ENCODE measurements at places on chromosomes 4 and X. TPM values are rescaled to one million over a fixed set of nuclear protein-coding genes. Genes with fewer than 3 reads are reported as not detected.

DNA sequence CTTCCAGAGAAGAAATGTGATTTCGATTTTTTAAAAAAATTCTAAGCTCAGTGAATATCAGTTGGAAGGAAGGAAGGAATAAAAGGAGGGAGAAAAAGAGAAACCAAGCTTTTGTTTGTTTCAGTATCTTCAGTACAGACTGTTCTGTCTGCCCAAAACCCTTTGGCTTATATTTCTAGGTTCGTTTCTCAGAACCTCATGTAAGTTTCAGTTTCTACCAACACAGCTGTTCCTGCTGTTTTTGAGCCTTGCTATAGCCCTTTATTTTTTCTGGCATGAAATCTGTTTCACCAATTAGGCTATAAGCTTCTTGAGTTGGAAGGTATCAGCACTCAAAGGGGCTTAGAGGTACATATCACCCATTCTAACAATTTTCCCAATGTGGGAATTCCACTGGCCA, 157.9 kb downstream of the GBA3 start:
- H3K4me3 ChIP-seq = no peak overlapping the region
- DNase-seq = no peak
- H3K36me3 ChIP-seq = no peaks in the 10 kb centered on the region
- no peak overlapping the region for H3K27ac ChIP-seq

DNA sequence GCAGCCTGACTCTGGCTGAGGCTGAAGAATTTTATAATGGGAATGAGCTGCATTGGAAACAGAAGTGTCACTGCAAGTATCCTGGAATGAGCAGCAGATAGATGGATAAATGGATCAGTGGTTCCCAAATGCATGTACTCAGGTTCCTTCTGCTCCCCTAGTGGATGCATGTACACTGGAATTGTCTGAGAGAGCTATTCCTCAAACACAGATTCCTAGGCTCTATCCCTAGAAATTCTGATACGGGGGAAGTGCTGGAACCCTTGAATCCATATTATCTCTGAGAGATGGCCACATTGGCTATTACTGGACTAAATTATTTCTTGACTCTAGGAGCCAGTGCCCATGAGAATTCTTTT, 64.8 kb downstream of the TMEM131L start:
- H3K36me3 ChIP-seq = no peaks in the 10 kb centered on the region
- H3K27me3 ChIP-seq = no peaks in the 10 kb centered on the region
- no peak overlapping the region for H3K27ac ChIP-seq
- H3K4me1 ChIP-seq = no peaks in the 10 kb centered on the region
- no peak for DNase-seq

The OTOP1 gene
- not detected for total RNA-seq

DNA sequence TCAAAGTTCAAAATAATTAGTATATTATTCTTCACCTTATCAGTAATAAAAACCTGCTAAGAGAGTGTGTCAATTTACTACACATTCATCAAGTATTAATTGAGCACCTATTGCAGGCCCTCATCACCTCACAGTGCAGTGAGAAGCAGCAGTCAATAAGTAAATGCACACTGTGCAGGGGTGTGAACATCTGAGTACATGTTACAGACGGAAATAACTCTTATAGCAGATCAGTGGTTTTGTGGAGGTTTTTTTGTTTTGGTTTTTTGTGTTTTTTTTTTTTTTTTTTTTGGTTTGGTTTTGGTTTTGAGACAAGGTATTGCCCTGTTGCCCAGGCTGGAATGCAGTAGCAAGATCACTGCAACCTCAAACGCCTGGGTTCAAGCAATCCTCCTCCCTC, 20.3 kb downstream of the KLF3 start:
- DNase-seq = no peak
- peaks cover 14% of the 10 kb centered on the region for H3K36me3 ChIP-seq
- no peaks in the 10 kb centered on the region for H3K27me3 ChIP-seq
- no peak overlapping the region for H3K27ac ChIP-seq
- H3K4me3 ChIP-seq = no peak overlapping the region
- H3K4me1 ChIP-seq = peaks cover 92% of the 10 kb centered on the region

The MAGEA2B gene
- not detected for total RNA-seq

The PROM1 gene
- total RNA-seq = 2.8 TPM

- H3K4me1 ChIP-seq = peaks cover 34% of the 10 kb centered on the region
- H3K4me3 ChIP-seq = peak overlapping the region; percentile 62
- no peaks in the 10 kb centered on the region for H3K36me3 ChIP-seq
Measured at GRCh38 chr4:124711471-124712371, 811 bp downstream of the ANKRD50 start.

DNA sequence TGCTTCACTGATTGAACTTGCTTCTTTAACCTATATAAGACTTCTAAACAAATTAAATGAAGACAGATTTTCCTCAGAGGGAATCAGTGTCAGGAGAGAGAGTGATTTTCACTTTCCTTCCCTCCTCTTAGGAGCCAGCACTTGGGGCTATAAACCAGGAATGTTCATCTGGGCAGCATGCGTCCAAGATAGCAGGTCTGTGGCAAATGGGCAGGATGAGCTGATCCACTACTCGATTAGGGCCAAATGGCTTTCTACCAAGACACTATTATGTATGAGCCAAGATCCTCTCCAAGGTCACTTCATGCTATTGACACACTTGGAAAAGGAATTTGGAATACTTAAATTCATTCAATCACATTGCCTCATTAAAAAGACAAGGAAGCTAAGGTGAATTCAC, 203.9 kb upstream of the GRID2 start:
- H3K4me1 ChIP-seq = no peaks in the 10 kb centered on the region
- no peak overlapping the region for H3K4me3 ChIP-seq
- no peaks in the 10 kb centered on the region for H3K36me3 ChIP-seq
- no peak for DNase-seq
- no peaks in the 10 kb centered on the region for H3K27me3 ChIP-seq

DNA sequence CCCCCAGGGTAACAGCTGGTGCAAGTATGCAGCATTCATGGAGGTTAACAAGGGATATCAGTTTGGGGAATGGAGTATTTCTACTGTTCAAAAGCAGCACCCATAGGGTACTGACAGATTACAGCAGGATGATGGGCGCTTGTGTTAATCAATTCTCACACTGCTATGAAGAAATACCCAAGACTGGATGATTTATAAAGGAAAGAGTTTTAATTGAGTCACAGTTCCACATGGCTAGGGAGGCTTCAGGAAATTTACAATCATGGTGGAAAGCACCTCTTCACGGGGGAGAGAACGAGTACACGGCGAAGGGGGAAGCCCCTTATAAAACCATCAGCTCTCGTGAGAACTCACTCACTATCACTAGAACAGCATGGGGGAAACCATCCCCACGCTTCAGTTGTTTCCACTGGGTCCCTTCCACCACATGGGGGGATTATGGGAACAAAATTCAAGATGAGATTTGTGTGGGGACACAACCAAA, 64.1 kb downstream of the TNIP2 start:
- no peak overlapping the region for H3K27ac ChIP-seq
- H3K4me3 ChIP-seq = no peak overlapping the region
- no peak for DNase-seq
- peaks cover 66% of the 10 kb centered on the region for H3K36me3 ChIP-seq
- no peaks in the 10 kb centered on the region for H3K27me3 ChIP-seq

Measured in sigmoid colon (tissue), 7 donors.